ENCODE measurements at places on chromosomes 1 and 21.

DNA sequence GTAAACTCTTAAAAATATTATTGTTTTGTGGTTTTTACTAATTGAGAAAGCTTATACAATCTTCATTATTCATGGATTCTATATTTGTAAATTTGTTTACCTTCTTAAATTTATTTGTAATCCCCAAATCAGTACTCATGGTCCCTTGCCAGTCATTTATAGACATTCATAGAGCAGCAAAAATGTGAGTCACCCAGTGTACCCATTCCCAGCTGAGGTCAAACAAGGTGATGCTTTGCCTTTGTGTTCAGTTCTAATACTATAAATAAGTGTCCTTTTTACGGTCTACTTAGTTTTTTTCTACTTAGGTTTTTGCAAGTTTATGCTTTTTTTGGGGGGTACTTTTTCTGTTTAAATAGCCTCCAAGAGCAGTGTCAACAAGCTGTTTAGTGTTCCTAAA lies 36.1 kb downstream of the SORT1 start:
- DNase-seq: no peak

- DNase-seq: no peak
These were observed 8.8 kb downstream of the AK5 start for GRCh38 chr1:77290576-77290975.

GRCh38 chr21:26887251-26887650 lies 42.0 kb upstream of the ADAMTS1 start:
- no peak for DNase-seq

- DNase-seq: no peak
These were observed 2.4 kb upstream of the IFNLR1 start for GRCh38 chr1:24189528-24189927.

DNA sequence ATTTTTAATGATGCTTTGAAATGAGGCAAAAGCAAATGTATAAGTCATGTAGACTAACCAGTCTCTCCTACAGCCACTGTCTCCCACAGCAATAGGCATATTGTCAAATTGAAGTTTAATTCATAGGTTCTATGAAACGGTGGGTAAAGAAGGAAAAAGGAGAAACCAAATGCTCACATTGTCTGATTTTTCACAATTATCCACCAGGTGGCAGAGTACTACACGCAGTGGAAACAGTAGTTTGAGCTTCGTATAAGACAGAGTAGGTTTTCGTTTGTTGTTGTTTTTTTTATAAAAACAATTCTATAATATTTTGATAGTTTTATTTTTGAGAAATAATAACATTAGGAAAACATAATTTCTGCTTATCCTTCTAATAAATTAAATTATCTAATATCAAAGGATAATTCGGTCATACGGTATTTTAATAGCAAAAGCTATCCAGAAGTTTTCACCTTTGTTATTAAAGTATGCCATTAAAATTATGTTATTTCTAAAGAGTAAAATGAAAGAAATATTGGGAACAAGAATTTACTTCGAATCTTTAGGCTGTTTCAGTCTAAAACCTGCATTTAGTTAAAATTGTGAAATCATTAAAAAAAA lies 39.1 kb downstream of the TYW3 start:
- DNase-seq: no peak

GRCh38 chr1:89044970-89045721 lies 19.9 kb downstream of the GBP1 start:
- no peak for DNase-seq

GRCh38 chr1:29361686-29362085 lies 125.4 kb downstream of the PTPRU start:
- no peak for DNase-seq

GRCh38 chr1:61289232-61290098 lies 207.1 kb downstream of the NFIA start:
- DNase-seq: no peak

- no peak for DNase-seq
These were observed 319.4 kb downstream of the SIPA1L2 start for GRCh38 chr1:232310541-232310940.

- peak; percentile 21 for DNase-seq
These were observed 1.4 kb downstream of the LRRC41 start for GRCh38 chr1:46301808-46302640.

GRCh38 chr1:92118826-92119225 lies 38.7 kb downstream of the BTBD8 start:
- no peak for DNase-seq

DNA sequence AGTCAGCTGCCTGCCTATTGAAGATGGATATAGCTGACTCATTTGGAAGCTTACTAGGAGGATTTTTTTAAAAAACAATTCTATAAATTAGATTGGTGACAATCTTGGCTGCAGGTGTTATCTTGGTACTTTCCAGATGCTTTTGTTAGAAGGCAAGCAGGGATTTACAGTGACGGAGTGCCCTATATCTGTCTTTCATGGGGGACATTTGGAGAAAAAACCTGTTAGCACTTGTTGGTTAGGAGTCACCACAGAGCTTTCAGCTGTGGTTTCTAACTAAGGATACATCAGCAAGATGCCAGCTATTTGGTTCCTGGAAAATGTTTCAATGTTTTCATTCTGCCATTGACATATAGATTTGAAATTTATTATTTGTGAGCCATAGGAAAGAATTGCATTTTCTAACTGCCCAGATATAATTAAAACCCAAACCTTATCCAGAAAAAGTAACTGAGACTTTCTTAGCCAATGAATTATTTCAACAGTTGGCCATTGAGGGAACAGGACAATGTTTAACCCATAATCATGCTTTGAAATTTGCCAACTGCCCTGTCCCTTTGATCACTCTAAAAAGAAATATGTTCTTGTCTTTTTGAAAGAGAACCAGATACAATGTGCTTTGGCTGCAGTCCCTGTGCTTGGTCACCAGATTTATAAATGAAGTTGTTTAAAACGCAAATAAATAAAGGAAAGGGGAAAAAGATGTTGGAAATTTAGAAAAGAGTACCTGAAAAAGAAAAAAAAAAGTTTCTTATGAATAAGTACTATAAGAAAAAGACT lies 761.0 kb upstream of the CXADR start:
- DNase-seq: no peak

DNA sequence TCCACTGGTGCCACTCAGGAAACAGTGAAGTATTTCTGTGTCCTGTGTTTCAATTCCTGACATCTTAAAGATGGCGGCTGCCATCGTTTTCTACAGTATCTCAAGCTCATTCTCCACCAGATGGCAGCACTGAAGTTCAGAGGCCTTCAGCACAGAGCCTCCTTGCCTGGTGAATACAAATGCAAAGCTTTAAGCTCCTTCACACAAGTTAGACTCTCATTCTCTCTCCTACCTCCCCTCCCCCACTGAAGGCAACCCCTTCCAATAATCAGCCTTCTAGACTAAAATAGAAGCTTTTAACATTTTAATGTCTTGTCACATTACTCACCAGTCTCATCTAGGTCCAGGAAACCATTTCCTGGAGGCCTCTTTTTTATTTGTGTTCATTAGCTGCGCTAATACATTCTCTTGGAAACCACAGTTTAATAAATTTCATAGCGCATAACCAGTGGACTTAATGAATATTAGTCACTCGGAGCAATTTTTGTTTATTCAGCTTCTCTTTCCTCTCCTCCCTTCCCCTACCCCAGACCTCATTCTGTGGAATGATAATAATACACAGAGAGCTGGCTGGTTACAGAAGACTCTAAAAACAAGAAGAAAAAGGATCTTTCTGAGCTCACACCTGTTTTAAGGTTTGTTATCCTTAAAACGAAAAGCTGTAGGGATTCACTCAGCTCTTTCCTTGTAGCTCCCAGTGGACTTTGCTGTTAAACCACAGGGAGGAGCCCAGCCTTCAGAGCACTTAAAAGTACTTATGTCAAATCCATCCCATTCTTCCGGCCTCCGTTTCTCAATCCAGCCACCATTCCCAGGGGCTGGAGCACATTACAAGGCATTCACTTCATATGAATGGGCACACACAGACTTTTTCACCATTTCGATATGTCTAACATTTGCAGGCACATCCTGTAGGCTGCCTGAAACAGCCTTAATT lies 384.9 kb downstream of the HLX start:
- no peak for DNase-seq

DNA sequence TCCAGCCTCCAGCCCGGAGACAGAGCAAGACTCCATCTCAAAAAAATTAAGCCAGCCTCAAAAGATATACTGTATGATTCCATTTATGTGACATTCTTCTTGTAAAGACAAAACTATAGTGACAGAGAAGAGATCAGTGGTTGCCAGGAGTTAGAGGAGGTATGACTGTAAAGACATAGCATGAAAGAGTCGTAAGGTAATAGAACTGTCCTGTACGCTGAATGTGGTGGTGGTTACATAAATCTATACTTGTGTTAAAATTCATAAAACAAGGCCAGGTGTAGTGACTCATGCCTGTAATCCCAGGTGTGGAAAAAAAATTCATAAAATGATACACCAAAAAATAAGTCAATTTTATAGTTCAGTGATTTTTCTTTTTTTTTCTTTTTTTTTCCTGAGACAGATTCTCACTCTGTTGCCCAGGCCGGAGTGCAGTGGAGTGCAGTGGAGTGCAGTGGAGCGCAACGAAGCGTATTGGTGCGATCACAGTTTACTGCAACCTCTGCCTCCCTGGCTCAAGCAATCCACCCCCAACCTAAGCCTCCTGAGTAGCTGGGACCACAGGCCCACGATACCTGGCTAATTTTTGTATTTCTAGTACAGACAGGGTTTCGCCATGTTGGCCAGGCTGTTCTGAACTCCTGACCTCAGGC lies 84.9 kb upstream of the CXADR start:
- DNase-seq: no peak

GRCh38 chr21:26379561-26379960 lies 193.5 kb downstream of the CYYR1 start:
- no peak for DNase-seq

- no peak for DNase-seq
These were observed 6.6 kb downstream of the TADA1 start for GRCh38 chr1:166869318-166870099.

GRCh38 chr1:156461781-156462647 lies 38.6 kb downstream of the MEF2D start:
- DNase-seq: no peak

DNA sequence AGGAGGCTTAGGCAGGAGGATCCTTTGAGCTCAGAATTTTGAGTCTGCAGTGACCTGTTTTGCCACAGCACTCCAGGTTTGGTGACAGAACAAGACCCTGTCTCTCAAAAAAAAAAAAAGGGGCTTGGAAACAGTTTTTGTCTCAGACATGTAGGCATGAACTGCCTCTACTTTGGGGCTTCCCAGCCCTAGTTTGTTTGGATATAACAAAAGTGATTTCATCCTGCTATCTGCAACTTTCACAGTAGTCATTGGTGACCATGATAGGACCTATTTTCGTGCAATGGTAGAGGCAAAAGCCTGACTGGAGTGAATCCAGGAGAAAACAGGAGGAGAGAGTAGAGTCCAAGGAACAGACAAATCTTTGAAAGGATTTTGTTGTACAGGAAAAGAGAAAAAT lies 20.3 kb upstream of the EVI5 start:
- no peak for DNase-seq

DNA sequence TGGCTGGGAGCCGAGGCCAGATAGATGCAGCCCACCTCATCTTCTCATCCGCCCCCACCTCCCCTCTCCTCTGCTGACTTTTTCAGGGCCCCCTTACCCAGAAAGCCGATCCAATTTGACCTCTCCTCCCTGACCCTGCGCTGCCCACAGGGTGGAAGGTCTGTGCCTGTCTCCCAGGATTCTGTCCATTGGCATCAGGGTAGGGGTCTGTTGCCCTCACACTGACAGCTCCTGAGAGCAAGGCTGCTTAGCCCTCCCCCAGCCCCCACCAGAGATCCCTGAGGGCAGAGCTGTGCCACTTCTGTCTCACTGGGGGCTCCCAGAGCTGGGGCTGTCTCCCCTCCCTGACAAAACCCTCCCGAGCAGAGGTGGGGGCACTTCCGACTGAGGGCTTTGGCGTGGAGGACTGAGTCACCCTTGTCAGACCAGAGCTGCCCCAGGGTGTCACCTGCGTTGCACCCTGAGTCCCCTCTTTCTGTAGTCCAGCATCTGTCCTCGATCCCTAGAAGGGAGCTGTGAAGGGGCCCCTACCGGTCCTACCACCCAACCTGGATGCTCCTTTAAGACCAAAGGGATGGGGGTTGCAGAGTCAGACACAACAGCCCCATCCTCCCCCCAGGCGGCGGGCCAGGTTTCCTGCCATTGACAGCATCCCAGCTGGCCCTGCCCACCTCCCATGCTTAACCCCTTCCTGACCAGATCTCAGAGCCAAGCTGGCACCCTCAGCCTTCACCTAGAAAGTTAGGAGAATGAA lies 2.4 kb upstream of the FAM110D start:
- DNase-seq: no peak

DNA sequence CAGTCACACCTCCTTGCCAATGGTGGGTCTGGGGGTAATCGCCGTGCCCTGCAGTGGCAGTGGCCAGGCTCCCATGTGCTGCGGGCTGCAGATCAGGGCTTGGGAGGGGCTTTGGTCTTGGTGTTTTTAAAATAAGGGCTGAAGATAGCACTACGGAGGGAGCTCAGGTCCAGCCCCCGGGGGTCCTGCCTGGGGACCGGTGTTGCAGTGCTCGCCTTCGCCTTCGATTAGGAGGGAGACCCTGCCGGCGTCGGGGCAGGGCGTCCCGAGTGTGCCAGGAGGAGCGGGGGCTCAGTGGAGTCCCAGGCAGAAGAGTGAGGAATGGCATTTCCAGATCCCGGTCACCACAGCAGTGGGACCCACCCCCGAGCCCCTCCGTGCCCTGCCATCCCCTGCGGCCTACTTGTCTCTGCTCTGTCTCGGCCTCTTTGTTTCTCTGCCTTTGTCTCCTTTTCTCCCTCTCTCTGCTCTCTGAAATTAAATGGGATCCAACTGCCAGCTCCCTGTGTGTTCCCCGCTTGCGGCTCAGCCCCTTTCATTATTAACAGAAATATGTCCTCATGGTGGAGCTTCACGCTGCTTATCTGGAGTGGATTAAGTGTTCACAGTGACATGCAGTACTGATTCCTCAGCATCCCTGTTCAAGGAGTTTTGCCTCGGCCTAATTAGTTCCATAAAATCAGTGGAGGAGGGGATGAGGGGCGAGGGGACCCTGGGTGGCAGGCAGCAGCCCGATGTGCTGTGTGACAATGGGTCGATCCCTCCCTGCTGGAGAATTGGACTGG lies 44.4 kb downstream of the DMRTB1 start:
- DNase-seq: no peak

- no peak for DNase-seq
These were observed 17.1 kb downstream of the ZNF362 start for GRCh38 chr1:33273406-33273805.

GRCh38 chr1:205504311-205505075 lies at the start of gene CDK18:
Gene CDK18 (plus strand): TSS chr1:205504669. CDS start chr1:205523168, 18,499 bp downstream.
- DNase-seq: no peak

DNA sequence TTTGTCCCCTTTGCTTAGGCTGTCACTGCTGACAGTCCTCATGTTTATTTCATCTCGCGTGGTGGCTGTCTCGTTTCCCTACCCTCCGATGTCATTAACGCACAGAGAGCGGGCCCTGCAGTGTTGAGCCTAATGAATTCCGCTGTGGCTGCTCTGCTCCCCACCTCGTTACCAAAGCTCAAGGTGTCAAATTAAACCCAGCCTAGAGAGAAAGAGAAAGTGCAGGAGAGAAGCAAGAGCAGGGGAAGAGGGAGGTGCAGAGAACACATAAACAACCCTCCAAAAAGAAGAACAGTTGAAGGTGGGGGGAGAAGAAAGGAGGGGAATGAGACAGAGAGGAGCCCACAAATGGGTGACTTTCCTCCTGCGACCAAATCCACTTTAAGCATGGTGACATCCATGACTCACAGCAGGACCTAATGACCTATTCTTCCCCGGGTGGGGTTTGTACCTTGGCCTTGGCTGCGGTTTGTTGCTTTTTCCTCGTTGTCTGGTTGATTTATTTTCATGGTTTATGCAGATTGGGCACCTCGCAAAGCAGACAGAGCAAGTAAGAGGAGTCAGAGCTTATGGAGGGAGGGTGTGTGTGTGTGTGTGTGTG lies 92.5 kb downstream of the PBX1 start:
- no peak for DNase-seq

- DNase-seq: no peak
These were observed 7.7 kb downstream of the EPHX1 start for GRCh38 chr1:225817611-225818061.

Measured in stimulated activated CD8-positive, alpha-beta memory T cell treated with anti-CD3 and anti-CD28 coated beads, Interleukin-15, amount 100 ng/mL, for 24 hours (primary cell).